ENCODE measurements at places on chromosomes 5 and 9. TPM values are rescaled to one million over a fixed set of nuclear protein-coding genes. Genes with fewer than 3 reads are reported as not detected.

NDOR1 gene
- total RNA-seq = 14.0 TPM

PTAR1 gene
- total RNA-seq = 23.2 TPM

GRCh38 chr9:115362640-115363039 lies 244.7 kb upstream of the TNC start:
- DNase-seq = no peak

- peak; percentile 14 for DNase-seq
Observed at GRCh38 chr9:133730994-133731715, 7.0 kb downstream of the SARDH start.

NOL8 gene
- 17.8 TPM for total RNA-seq

DNA sequence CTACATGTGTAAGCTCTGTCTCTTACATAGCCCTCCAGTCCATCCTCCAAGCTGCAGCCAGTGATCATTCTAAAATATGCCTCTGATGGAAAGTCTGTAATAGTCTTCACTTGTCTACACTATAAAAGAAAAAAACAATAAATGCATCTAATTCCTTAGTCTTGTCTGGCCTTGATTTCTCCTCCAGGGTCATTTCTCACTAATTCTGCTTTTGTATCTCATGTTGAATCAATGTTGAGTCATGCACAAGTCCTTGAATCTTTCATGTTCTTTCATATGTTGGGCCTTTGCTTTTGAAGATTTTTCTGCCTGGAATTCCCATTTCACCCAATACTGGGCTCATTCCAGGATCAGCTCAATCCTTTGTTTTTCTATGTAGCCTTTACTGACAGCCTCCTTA lies 121.1 kb upstream of the TRIM32 start:
- no peak for DNase-seq

FAM151B gene
- 3.6 TPM for total RNA-seq

DNA sequence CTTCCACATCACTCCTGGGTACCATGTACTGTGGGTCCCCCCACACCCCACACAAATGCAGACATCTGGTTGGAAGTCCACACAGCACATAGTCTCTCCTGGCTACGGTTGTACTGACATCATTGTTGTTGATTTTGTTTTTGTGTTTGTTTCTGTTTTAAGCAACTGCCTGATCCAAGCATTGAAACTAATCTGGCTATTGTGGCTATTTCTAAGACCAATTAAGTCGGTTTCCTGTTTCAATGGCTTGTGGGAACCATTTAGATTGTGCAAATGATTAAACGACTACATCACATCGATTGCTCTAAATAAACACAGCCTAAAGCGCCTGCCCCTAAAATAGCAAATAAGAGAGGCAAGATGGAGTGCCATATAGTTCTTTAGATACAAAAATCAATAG lies 226.8 kb upstream of the IRX4 start:
- DNase-seq = no peak

DNA sequence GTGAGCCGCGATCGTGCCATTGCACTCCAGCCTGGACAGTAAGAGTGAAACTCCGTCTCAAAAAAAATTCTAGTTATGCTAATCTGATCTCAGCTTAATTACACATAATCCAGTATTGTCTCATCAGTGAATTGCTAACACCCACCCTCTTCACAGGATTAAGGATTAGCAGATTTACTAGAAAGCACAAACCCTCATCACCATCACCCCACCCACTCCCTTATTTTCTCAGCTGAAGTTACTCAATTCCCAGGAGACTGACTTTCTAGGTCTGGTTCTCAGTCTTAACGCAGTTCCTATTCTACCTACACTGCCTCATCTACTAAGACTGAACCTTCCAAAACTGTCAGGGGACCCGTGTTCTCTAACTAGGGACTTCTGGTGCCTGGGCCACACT lies 9.0 kb downstream of the TOR1B start:
- DNase-seq = no peak

DNA sequence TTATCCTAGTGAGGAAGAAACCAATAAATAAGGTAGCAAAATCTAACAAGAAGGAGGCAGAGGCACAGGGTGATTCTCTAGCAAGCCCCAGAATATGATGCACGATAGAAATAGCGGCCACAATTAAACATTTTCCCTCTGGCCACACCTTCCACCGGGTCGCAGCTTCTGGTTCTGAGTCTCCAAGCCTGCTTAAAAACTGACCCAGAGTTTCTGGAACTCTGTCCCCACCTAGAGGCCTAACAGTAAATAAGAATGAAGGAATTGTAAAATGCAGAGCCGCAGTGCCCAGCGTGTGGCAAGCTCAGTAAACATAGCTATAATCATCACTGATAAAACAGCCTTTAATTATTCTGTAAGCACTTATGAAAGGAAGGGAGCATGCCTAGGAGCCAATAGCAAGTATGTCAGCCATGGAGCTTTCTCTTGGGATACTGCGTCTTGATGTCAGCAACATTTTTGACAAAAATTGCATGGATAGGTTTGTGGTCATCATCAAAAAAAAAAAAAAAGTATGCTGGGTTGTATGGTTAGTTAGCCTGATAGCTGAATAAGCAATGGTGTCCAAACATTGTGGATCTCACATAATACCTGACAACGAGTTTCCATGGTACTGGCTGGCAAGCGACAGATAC lies 465.5 kb downstream of the DNAH5 start:
- DNase-seq = peak; percentile 49

- no peak for DNase-seq
Observed at GRCh38 chr9:75504721-75505120, 385.8 kb upstream of the PCSK5 start.

TAF1L gene
- total RNA-seq = not detected

GRCh38 chr9:125885405-125886034 lies 138.3 kb downstream of the PBX3 start:
- DNase-seq = no peak

PCDHAC2 gene
- total RNA-seq = 0.87 TPM

DNA sequence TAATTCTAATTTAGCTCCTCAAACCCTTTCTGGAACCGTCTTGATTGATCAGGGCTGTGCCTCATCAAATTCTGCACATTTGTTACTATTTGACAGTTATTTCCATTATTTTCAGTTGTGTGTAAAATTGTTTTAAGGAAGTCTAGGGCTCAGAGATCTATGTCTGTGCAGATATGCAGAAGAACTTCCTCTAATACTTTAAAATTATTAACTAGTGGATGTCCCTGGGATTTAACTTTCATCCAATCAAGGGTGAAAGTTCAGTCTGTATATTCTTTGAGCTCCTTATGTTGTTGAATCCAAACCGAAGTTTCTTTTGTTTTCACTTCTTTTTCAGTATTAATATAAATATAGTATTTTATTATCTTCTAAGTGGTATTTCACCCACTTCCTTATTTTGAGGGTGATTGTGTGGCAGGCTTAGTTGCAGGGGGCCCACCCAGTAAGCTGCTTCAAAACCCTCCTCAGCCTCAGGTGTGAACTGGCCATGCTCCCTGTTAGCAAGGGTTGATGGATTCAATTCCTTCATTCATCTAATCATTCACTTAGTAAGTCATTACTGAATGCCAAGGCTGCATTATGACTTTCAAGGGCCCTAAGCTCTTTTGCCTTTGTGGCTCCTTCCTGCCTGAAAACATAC lies 2.1 kb upstream of the CAMLG start:
- no peak for DNase-seq

DNA sequence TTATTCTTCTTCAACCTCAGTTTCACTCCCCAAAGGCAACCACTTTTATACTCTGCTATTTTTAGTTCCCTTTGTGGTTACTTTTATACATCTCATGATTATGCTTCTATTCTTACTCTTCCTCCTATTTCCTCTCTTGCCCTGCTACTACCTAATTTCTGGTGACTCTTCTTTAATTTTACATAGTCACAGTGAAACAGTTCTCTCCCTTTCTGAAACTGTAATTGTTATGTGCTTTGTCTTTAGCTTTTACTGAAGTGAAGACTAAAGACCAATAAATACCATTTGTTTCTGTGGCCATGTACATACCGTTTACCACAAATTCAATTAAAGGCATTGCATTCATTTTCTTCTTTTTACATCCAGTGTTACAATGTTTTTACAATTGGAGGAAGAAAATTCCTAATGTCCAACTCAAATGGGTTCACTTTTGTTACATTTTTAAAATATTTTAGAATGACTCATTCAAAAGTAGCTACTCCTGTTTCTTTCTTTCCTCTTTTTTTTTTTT lies 410.6 kb downstream of the PSAT1 start:
- no peak for DNase-seq

DNA sequence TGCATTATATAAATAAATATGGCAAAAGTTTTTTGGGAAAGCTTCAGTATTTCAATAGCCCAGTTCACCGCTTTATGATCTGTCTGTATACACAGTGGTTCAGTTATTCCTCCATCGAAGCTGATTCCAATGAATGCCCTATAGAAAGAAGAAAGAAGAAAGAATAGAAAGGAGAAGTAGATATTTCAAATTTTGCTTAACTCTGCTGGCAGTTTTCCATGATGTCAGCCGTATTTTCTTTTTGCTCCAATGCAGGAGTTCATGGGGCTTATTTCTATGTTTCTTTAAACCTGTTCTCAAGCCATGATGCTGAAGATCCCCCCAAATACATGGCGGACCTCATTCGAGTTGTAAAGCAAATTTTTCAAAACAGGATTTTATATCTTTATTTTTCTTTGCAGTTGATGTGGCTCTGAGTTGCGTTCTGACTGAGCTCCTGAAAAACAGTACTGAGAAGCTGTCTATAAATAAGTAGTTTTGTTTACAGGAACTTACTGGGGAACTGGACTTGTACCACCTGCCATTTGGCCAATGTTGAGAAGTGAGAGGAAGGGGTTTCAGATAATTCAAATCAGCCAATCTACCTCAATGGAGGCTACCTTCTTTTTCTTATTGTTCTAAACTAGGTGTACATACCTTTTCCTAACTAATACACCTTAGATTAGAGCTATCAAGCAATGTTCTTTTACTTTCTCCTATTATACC lies 418.5 kb upstream of the MEF2C start:
- no peak for DNase-seq

COL15A1 gene
- total RNA-seq = 66.2 TPM

TSSK1B gene
- total RNA-seq = not detected

DNA sequence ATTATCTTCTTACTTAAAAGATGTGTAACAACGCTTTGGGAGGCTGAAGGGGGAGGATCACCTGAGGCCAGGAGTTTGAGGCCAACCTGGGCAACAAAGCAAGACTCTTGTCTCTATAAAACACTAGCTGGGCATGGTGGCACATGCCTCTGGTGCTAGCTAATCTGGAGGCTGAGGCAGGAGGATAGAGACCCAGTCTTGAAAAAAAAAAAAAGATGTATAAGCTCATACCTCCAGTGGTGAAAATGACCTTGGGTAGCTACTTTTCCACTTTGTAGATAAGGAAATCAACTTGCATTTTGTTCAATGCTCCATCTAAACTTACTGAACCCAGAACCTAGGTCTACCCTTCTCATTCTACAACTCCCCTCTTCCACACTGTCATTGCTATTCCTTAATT lies 16.6 kb downstream of the ARRDC3 start:
- DNase-seq = no peak

DNA sequence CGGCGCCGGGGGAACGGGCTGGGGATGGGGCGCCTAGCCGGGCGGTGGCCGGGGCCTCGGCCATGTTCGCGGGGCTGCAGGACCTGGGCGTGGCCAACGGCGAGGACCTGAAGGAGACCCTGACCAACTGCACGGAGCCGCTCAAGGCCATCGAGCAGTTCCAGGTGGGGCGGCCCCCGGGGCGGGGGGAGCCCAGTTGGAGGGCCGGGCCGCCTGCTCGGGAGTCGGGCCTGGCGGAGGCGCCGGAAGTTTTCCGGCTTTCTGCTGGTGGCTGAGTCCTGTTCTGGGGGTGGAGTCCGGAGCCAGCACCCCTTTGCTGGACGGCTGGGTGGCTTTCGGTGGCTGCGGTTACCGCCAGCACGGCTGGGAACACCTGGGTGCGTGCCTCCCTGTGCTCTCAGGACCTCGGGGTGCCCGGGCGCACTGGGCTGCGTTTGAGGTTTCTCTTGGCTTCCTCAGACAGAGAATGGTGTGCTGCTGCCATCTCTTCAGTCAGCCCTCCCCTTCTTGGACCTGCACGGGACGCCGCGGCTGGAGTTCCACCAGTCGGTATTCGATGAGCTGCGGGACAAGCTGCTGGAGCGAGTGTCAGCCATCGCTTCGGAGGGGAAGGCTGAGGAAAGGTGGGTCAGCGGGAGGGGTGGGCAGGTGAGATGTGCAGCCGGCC lies 454 bp downstream of the NELFB start:
- peak; percentile 58 for DNase-seq

- no peak for DNase-seq
Observed at GRCh38 chr5:101429241-101429640, 526.2 kb upstream of the ST8SIA4 start.

WNT8A gene
- total RNA-seq = not detected

GRCh38 chr9:27124151-27124550 lies 15.1 kb downstream of the TEK start:
- DNase-seq = no peak
